Mesothelial cell of epicardium (in vitro differentiated cells): ENCODE measurements at places on chromosomes 3 and 15. TPM values are rescaled to one million over a fixed set of nuclear protein-coding genes. Genes with fewer than 3 reads are reported as not detected.
A peak's percentile ranks its signal among the peaks of the same experiment; 100 is the strongest.

- H3K36me3 ChIP-seq, result no peaks in the 10 kb centered on the region
- peak overlapping the region; percentile 15 for H3K4me3 ChIP-seq
- no peaks in the 10 kb centered on the region for H3K27me3 ChIP-seq
- no peak for DNase-seq
- H3K4me1 ChIP-seq, result peaks cover 65% of the 10 kb centered on the region
These were observed 104.3 kb downstream of the LINGO1 start for GRCh38 chr15:77528290-77528967.

ZNF501 gene
- 4.0 to 6.2 TPM (median 4.8 TPM) in 3 replicates for total RNA-seq

GRCh38 chr15:31727612-31728011 is 302.7 kb upstream of the CHRNA7 start:
- H3K36me3 ChIP-seq, result no peaks in the 10 kb centered on the region
- no peak for DNase-seq
- peaks cover 46% of the 10 kb centered on the region for H3K27me3 ChIP-seq
- H3K4me3 ChIP-seq, result no peak overlapping the region

PROS1 gene
- 15.4 to 16.9 TPM (median 16.0 TPM) in 3 replicates for total RNA-seq

C3orf85 gene
- total RNA-seq, result not detected in 3 replicates

AP3B2 gene
- total RNA-seq, result 1.3 to 2.5 TPM (median 2.4 TPM) in 3 replicates
